ENCODE measurements at places on chromosomes 2 and 18.

DNA sequence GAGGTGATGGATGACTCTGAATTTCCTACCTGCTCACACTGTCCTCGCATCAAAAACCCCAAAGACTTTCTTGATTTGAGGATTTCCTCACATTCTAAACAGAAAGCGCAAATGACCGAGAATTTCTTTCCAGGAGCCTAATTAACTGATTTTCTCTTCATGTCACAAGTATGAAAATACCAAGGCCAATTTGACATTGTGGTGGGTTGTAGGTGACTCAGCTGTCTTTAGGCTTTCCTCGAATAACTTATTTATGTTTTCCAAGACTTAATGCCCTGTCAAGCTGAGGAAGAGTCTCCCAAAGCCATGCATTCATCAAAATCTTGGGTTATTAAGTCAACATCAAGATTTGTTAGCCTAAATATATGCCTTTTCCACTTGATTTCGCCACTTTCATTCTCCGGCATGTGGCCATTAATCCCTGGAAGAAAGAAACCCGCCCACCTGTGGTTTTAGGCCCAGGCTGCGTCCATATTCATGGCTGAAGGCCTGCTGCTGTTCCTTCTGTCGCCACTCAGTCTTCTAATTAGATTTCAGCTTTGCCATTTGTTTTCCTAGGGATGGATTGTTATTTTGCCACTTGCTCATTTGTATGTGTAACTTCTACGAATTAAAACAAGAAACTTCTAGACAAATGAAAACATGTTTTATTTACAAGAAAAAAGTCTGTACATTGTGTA is 84.9 kb downstream of the ST6GAL2 start:
- DNase-seq: no peak

- DNase-seq: no peak
Measured at GRCh38 chr2:86671337-86671981, 47.8 kb upstream of the RNF103 start.

GRCh38 chr2:99653433-99653832 is 163.6 kb upstream of the REV1 start:
- no peak for DNase-seq

DNA sequence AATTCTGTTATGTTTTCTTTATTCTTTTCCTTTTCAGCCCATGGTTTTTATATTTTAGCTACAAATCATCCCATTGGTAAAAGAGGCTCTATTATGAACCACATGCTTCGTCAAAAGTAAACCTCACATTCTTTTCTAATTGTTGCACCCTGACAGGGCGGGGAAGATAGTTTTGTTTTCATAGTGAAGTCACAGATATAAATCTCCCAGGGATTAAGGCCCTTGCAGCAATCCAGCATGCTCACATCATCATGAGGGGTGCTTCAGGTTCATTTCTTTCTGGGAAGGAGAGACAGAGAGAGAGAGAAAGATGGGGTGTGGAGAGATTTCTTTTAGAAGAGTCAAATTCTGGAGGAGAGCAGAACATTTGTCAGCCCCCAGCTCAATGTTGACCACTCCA is 124.5 kb upstream of the CDC42EP3 start:
- no peak for DNase-seq

DNA sequence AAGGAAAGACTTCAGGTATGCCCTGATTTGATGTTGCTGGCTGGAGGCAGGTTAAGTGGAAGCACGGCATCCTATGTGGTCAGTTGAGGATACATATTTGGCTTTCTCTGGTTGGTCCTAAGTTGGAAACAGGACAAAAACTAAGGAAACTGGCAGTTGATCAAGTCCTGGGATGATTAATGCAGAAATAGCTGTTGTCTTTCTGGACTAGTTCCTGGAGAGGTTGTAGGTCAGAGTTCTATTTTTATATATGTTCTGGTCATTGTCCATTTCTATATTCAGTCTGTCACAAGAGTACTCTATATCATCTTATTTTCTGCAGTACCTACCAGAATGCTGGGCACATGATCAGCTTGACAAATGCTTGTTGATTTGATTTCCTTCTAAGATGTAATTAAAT is 4.0 kb upstream of the SLC35F5 start:
- no peak for DNase-seq

DNA sequence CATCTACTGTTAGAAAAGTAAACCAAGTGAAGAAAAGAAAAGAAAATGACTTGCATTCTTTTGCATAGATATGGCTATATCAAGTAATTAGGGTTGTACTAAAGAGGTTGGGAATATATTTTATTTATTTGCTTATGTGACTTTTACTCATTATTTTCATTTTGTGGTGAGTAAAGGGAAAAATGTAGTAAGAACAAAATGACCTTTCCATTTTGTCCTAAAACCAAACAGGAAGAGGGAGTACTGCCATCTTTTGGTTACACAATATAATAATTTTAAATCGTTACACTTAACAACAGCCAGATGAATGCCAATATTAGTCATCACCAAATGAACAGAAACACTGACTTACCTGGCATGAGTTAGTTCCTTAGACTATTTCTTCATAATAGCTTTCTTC is 47.3 kb upstream of the NDUFV2 start:
- peak; percentile 9 for DNase-seq

GRCh38 chr2:237012004-237012403 is 73.7 kb upstream of the COPS8 start:
- no peak for DNase-seq

DNA sequence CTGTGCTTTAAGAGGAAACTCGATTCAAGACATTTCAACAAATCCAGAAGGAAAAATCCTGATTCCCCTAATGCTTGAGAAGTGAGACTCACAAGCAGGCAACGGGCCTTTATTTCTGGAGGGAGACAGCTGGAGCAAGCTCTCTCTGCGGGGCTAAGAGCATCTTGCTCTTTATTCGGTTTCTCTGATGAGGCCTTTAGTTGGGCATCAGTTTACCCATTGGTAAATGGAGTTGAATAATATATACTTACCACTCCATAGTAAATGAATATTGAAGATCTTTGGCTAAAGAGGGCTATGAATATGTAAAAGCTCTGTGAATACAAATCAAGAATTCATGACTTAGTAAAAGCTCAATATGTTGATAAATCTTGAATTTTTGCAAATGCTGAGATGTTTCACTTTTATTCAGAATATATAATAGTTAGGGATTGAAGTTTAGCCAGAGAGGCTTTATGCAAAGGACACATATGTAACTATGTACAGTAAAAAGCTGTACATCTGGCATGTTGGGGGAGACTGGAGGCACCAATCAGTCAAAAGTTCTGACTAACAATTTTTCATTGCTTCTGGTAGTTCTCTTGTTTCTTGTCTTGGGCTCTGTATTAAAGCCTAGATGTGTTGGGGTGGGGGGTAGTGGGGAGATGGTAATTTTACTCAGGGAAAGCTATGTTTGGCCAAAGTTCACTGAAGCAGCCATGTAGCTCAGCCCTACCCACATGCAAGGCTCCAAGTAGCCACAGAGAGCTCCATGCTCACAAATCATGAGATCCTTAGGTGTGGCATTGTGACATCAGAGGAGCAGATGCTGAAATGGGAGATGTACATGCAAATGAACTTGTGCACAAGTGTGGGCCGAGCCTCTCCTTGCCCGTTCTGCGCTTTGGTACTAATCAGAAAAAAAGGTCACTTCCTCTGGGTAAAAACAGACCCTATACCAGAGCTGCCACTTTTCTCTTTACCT is 200.2 kb downstream of the SATB2 start:
- DNase-seq: no peak

DNA sequence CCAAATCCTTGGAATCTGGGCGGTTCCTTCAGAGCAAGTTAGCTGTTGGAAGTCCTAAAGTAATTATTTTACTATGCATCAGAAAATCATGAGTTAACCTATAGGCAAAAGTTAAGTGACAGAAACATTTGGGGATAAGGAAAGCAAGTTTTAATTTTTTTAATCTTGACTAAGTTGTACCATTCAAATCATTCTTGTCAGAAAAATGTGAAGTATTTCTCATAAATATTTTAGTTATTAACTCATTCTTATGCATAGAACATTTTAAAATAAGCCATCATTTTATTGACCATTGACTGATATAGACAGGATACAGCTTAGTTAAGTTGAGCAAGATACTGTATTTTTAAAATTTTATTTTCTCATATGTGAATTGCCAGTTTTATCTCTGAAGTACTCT is 98.2 kb upstream of the FOSL2 start:
- DNase-seq: no peak

GRCh38 chr18:68035774-68036522 is 519.4 kb upstream of the DSEL start:
- DNase-seq: no peak

GRCh38 chr2:215435280-215435869 is 493 bp downstream of the FN1 start:
- DNase-seq: no peak

GRCh38 chr2:160207804-160208654 is 8.0 kb upstream of the ITGB6 start:
- DNase-seq: no peak

DNA sequence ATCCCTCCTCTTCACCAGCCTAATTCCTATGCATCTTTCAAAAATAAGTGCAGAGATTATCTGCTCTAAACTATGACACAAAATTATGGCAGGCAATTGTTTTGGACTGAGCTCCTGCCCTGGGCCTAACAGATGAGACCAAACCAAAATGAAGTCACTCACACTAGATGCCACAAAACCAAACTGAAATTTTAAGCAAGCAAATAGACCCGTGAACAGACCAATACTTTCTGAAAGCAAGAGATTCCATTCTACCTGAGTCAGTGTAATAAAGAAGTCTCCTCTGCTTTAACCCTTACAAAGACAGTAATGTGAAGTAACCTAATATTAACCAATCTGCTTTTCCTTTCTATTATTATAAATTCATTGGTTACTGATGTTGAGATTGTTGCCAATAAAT is 84.3 kb downstream of the RIT2 start:
- DNase-seq: no peak

GRCh38 chr18:3440341-3440740 is 9.6 kb upstream of the TGIF1 start:
- DNase-seq: no peak

Data from NCI-H2081 (cell line).